GM23248 (cell line): ENCODE measurements at places on chromosomes 12 and 14. TPM values are rescaled to one million over a fixed set of nuclear protein-coding genes. Genes with fewer than 3 reads are reported as not detected.

DNA sequence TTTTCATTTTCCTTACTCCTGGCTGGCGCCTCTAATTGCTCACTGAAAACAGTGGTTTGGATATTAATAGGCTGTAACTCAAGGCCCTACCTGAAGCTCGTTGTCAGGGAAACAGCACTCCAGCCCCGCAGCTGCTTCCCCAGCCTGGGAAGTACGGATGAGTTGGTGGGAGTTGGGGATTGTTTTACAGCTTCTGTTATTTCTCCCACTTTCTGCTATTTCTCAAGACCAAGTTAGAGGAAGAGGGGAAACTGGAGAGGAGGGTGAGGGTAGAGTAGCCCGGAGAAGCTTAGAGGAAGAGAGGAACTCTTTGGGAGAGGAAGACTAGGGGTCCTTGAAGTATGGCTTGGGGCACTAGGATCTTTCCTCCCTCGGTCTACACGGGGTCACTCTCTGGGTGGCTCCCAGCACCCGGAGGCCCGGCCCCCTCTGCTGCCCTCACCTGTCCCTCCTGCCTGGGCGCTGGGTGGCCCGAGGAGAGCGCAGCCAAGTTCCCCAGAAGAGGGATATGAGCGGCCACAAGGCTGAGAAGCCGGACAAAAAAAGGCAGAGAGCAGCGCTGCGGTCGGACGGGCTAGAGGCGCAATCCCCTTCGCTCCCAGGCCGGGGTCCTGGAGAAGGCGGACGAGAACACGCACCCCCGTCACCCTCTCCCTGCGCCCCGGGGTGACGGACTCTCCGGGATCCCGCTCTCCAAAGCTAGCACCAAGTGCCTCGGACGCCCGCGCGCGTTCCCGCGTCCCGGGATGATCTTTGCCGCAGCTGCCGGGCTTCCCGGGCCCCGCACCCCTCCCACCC is 671 bp downstream of the SPTB start:
- peak; percentile 5 for DNase-seq

- DNase-seq: peak; percentile 78
Observed at GRCh38 chr14:64983439-64984310, 3.0 kb upstream of the FNTB start.

DNA sequence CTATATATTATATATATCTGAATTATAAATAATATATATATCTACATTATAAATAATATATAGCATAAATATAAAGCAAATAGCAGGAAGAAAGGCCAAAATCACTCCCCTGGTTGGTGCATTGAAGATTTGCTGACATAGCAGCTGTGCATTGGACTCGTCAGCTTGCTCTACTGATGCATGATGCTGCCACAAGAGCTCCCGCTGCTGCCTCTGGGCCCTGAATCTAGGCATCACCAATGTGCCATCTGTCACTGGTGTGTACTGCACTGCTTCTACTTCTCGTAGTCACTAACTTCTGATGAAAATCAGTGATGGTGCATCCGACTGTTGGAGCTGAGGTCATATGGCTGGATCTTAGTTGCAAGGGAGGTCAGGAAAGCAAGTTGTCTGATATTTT is 205.0 kb downstream of the ADAMTS20 start:
- DNase-seq: no peak

- no peak for DNase-seq
Observed at GRCh38 chr12:104475271-104475670, 18.5 kb downstream of the CHST11 start.

DNA sequence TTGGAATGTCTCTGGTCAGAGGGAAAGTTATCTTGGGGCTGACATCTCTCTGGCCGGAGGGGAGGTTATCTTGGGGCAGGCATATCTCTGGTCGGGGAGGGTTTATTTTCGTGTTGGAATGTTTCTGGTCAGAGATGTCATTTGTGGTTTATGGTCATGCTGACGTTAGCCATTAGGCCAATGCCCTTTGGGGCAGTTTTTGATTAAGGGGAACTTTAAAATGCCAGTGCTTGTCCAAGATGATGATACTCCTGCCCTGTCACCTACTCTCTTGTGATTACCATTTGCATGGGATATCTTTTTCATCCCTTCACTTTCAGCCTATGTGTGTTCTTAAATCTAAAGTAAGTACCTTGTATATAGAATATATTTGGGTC is 29.0 kb upstream of the A2M start:
- no peak for DNase-seq

Gene OR4E1
- total RNA-seq: not detected in 2 replicates

Gene TTC9
- total RNA-seq: not detected in 2 replicates
